ENCODE measurements at places on chromosomes 1 and 21. TPM values are rescaled to one million over a fixed set of nuclear protein-coding genes. Genes with fewer than 3 reads are reported as not detected.

The MRPL37 gene
- 194 TPM for total RNA-seq

DNA sequence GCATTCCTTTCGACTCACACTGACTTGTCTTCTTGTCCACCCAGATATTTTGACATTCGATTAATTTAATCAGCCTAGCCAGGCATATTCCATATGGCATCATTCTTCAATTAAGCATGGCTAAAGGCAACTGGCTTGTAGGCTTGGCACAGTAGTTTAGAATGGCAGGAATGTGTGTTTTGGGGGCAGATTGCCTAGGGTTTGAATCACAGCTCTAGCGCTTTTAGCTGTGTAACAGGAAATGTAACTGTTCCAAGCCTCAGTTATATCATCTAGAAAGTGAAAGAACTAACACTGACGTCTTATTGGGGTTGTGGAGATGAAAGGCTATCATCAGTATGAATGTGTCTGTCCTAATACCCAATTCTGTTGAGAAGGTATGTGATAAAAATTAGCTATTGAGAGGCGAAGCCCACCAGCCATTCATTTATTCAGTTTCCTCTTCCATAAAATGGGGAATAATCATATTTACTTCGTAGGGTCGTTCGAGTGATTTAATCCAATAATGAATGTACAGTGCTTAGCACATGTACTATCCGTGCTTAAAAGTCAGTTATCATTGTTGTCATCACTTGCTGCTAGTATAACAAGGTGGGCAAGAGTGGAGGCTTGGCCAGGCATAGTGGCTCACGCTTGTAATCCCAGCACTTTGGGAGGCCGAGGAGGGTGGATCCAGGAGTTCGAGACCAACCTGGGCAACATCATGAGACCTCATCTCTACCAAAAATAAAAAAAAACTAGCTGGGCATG, 41.6 kb upstream of the GRHL3 start:
- DNase-seq, result peak; percentile 39

GRCh38 chr1:35377555-35377954, 109.0 kb downstream of the ZMYM4 start:
- DNase-seq, result no peak

The AKR1A1 gene
- total RNA-seq, result 184 TPM

DNA sequence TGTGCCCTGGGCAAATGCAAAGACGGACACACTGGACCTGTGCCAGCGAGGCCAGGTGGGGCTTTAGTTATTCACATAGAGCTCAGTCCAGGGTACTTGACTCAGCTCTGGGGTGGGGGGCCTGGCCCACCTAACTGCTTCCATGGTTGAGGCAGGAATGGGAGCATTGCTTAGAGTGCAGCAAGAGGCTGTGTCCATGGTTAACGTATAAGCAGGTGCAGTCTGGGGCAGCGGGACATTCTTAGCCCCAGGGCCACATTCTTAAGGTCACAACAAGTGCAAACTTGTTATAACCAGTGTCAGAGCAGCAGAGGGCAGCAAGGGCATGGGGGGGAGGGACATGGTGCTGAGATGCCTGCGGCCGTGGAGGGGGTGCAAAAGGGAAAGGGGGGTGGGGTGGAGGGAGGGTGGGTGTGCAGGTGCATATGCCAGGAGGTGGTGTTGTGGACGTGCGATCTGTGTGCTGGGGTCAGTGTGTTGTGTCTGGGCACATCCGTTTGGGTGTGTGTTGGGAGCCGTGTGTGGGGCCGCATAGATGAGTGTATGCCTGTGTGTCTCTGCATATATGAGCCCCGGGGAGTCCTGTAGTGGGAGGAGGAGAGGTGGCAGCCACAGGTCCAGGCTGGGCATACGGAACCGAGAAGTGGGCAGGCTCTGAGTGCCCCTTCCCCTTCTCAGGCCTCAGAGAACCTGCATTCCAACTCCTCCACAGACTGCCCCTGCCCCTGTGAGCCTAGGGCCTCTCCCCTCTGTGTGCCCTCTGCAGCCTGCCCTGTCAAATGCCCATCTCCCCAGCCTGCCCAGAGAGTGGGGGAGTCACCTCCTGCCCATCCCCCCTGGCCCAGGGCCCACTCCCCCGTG, 8.4 kb downstream of the KCNJ10 start:
- no peak for DNase-seq

- DNase-seq, result no peak
Observed at GRCh38 chr1:232184561-232185530, 445.1 kb downstream of the SIPA1L2 start.

The TIE1 gene
- total RNA-seq, result not detected

GRCh38 chr1:22751124-22751531, 40.5 kb downstream of the EPHB2 start:
- DNase-seq, result no peak

The OR4F29 gene
- total RNA-seq, result not detected

DNA sequence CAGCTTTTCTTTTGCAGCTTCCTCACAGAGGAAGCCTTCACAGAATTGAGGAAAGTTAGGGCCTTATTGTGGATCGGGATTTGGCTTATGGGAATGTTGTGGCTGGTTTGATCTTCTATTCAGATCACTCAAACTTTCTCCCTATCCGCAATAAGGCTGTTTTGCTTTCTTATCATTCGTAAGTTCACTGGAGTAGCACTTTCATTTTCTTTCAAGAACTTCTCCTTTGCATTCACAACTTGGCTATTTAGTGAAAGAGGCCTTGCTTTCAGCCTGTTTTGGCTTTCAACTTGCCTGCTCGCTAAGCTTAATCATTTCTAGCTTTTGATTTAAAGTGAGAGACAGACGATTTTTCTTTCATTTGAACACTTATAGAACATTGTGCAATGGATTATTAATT, 181.9 kb upstream of the B3GALT2 start:
- no peak for DNase-seq

The PLA2G2D gene
- not detected for total RNA-seq

All from activated CD8-positive, alpha-beta T cell treated with anti-CD3 and anti-CD28 coated beads for 36 hours (primary cell).